ENCODE measurements at places on chromosomes 2 and 18.

DNA sequence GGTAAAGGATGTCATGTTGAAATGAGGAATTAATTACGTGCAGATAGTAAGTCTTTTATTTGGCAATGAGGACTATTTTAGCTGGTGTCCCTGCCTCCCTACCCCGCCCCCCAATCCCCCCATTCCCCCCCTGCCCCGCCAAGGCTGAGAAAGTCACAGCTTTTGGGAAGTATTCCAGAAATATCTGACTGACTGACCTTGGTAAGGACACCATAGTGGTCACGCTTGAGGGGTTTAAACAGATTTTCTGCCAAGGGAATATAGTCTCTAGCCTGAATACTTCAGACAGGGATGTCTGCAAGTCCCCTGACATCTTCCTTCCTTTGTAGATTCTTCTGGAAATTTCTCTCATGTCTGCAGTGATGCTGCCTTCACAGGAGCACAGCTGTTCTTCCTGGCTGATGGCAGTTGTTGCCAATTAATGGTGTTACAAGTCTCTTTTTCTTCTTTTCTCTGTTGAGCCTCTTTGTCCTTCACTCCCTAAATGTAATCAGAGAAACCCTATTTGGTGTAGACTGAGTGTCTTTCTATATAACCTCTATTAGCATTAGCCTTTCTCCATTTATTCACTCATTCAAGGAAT is 53.7 kb upstream of the MGAT5 start:
- DNase-seq: no peak

- DNase-seq: peak; percentile 18
Observed at GRCh38 chr18:76621782-76622495, 126.9 kb upstream of the ZNF516 start.

GRCh38 chr2:60867848-60868247 is 13.5 kb upstream of the REL start:
- no peak for DNase-seq

GRCh38 chr2:203934041-203934492 is 2.5 kb upstream of the ICOS start:
- DNase-seq: no peak

GRCh38 chr2:62506421-62506750 is 391 bp upstream of the TMEM17 start:
- no peak for DNase-seq

DNA sequence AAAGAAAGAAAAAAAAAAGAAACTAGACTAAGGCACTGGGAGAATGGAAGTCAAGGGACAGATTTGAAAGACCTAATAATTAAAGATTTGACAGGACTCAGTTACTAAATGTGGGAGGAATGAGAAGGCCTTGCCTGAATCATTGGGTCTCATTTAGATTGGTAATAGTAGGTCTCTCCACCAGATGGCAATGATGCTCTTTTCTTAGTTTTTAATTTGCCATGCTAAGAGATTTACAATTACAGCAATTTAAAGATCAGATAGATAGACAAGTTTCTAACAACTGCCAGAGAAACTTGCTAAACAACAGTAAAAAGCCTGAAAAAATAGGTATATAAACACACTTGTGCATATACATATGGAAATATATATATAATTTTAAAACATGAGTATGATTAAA is 153.0 kb downstream of the TMEM247 start:
- no peak for DNase-seq
